ENCODE measurements at places on chromosomes 7 and 10.

- DNase-seq = no peak
Observed at GRCh38 chr10:110337906-110338305, 33.2 kb upstream of the SMNDC1 start.

DNA sequence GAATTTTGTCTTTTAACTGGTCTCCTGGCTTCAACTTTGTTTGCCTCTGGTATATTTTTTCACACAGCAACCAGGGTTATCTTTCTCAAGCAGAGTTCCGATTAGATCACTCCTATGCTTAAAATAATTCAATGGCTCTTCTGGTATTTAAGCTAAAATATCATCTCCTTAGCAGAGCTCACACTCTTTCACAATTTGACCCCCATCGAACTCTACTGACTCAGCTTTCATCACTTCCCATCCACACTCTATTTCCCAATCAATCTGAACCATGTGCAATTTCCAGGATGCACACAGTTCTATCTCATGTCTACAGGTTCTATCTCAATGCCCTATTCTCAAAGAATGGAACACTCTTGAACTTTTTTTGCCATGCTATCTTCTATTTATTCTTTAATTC is 809.5 kb downstream of the GRID1 start:
- no peak for DNase-seq

DNA sequence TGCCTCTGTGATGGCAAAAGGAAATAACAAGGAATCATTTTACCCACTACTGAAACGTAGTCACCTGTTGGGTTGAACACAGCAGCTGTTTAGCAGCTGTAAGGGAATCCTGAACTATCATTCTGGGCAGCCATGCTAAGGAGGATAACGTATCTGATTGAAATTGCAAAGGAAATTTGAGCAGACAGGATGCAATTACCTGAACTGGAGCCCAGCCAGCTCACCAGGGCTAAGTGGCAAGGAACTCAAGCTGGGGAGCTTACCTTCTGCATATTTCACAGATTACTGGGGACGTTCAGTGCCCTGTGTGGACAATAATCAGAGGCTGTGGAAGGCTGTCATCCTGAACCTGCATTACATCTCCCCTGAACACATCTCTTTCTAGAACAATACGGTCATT is 650.5 kb downstream of the SORCS3 start:
- peak; percentile 28 for DNase-seq

- peak; percentile 18 for DNase-seq
Observed at GRCh38 chr10:84194424-84195043, at the start of gene CDHR1. TSS of gene CDHR1 (plus strand) at chr10:84194537. CDS start at chr10:84194761, 224 bp downstream.

DNA sequence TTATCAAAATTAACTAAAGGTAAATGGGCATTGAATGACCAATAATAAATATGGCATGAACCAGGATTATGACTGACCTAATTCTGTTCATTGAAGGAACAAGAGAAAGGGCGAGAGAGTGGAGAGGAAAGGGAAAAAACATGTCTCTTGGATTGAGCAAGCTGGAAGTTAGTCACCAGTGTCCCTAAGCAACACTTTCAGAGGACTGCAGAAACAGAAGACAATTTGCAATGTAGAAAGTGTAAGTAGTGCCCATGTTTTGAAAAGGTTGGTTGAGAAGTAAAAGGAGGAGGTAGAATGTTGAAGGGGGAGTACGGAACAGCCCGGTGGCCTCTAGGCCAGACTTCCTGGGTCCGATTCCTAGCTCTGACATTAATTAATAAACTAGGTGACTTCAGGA is 94.6 kb downstream of the FAS start:
- no peak for DNase-seq

GRCh38 chr7:128937647-128938543 is at the start of gene IRF5:
TSS of gene IRF5 (plus strand) at chr7:128937927. CDS start at chr7:128942082, 4,155 bp downstream.
- DNase-seq = no peak

Measured in NCI-H1436 (cell line).